Retina (tissue), 1 donor: ENCODE measurements at places on chromosomes 6 and 20.

DNA sequence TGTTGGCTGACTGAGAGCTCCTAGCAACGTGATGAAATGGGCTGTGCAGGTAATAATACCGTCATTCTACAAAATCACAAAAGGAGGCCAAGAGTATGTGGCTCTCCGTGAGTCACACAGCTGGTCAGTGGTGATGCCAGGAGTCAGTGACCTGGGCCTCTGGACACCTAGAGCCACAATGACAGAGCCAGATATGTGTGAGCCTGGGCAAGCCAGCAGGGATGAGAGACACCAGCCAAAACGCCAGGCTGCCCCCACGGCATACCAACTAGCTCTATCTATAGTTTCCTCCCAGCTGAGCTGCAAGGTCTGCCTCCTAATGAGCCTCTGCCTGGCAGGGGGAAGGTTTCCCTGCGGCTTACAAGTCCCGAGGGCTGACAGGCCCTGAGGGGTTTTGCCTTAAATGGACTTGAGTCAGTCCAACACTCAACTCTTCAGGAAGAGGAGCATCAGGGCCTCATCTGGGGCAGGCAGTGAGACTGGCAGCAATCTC is 70.0 kb downstream of the CPNE5 start:
- no peak for DNase-seq

- no peak for DNase-seq
Measured at GRCh38 chr6:158068893-158069799, 87.5 kb downstream of the SYNJ2 start.

GRCh38 chr20:36268440-36269342 is 32.4 kb downstream of the AAR2 start:
- no peak for DNase-seq

DNA sequence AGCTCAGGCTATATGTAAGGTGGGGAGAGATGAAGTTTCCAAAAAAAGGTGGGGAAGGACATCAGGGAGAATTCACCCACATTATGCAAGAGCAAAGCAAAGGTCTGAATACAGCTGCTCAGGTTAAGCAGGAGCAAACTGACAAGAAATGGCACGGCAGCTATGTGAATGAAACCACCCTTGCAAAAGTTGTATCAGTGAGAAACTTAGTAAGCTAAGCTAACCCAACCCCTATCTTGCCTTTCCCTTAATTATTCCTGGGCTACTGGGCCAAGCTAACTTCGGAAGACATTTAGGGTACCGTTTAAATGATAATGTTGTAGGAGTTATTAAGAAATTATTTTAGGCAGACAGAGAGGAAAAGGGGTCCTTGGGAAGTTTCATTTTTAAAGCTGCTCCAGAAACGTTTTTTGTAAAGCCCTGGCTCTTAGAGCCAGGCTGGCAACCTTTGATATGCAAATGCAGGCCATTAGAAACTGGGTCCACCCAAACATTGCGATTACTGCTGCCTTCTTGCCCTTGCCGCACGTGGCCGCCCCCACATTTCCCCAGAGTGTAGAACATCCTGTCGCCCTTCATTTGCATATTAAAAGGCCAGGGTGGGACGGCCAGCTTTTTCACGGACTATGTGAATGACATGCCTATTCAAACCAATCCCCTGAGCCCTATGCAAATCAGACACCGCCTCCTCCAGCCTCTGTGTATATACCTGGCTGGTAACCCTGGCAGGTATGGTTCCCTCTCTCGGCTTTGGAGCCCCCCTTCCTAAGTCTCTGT is 60.5 kb upstream of the SAMD5 start:
- DNase-seq: no peak

- no peak for DNase-seq
Measured at GRCh38 chr20:32040142-32040953, 11.7 kb upstream of the HCK start.

GRCh38 chr6:151240791-151241642 is 1.2 kb downstream of the AKAP12 start:
- DNase-seq: peak; percentile 89

- DNase-seq: peak; percentile 57
Measured at GRCh38 chr6:125154761-125155135, 1.2 kb downstream of the TPD52L1 start.

- no peak for DNase-seq
Measured at GRCh38 chr6:148867862-148868261, 121.0 kb downstream of the UST start.

GRCh38 chr6:13248053-13248452 is 80.3 kb downstream of the TBC1D7 start:
- peak; percentile 38 for DNase-seq

- DNase-seq: no peak
Measured at GRCh38 chr6:67643281-67643680, 991.8 kb upstream of the ADGRB3 start.

GRCh38 chr6:137761072-137761471 is 106.0 kb upstream of the TNFAIP3 start:
- DNase-seq: no peak

- peak; percentile 18 for DNase-seq
Measured at GRCh38 chr20:31934968-31935764, 16.7 kb downstream of the PDRG1 start.

GRCh38 chr20:41989935-41990635 is 371.9 kb upstream of the CHD6 start:
- peak; percentile 76 for DNase-seq

- peak; percentile 21 for DNase-seq
Measured at GRCh38 chr6:144931172-144932035, 646.3 kb downstream of the UTRN start.

GRCh38 chr6:105648276-105648675 is 245.4 kb upstream of the PREP start:
- DNase-seq: no peak

DNA sequence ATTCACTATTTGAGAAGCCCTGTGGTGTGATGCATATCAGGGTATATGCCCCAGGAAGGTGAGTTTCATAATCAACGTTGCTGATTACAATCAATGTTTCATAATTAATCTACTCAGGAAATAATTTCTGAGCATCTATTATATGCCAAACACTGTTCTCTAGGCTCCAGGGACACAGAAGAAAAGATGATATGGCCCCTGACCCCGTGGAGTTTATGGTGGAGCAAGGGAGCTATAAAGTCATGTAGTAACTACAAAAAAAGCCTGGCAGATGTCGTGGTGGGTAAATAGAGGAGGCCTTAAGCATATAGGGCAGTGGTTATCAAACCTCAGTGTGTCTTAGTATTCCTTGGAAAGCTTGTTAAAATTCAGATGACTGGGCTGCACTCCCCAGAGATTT is 40.1 kb upstream of the BCAS1 start:
- no peak for DNase-seq

GRCh38 chr6:167091026-167091804 is 31.7 kb upstream of the CCR6 start:
- no peak for DNase-seq

- DNase-seq: no peak
Measured at GRCh38 chr6:148538261-148539190, 195.9 kb downstream of the SASH1 start.

- DNase-seq: no peak
Measured at GRCh38 chr6:41321183-41321582, 14.2 kb upstream of the NCR2 start.

GRCh38 chr6:83417880-83418663 is 12.8 kb downstream of the ME1 start:
- peak; percentile 7 for DNase-seq

- no peak for DNase-seq
Measured at GRCh38 chr20:53530440-53530839, 63.2 kb downstream of the ZNF217 start.

DNA sequence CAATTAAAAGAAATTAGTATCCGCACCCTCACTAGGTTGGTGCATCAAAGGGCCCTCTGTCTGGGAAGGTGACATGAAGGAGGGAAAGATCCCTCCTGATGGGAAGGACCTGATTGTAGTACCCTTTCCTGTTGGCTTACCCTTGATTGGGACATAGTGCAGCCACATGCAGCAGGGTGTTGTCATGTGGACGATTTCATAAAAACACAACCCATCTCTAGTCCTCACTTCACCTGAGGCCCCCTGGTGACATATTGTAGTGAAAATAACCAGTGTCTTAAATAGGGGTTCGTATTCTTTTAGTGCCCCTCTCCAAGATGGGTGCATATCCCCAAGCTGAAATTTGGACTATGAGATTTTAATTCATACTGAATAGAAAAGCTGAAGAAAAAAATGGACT is 97.3 kb downstream of the SLX4IP start:
- no peak for DNase-seq

DNA sequence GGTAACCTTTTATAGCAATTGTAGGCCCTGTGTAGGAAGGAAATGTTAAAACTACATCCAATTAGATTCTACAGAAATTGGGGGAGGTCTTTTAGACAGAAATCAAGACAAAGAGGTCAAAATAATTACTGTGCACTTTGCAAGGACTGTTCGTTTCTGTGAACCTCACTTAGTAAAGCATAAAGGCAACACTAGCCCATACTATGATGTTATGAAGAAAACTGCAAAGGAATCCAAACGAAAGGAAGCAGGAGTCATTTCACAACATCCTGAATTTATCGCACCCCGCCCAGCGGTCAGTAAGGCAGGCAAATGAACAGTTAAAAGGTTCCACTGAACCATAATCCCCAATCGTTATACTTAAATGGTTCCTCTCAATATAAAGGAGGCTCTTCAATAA is 429.5 kb upstream of the ARID1B start:
- peak; percentile 57 for DNase-seq

GRCh38 chr6:5525209-5525608 is 263.9 kb downstream of the FARS2 start:
- peak; percentile 40 for DNase-seq

GRCh38 chr20:61416546-61416945 is 164.5 kb downstream of the CDH4 start:
- no peak for DNase-seq

GRCh38 chr20:2705931-2706645 is 13.5 kb downstream of the EBF4 start:
- no peak for DNase-seq

DNA sequence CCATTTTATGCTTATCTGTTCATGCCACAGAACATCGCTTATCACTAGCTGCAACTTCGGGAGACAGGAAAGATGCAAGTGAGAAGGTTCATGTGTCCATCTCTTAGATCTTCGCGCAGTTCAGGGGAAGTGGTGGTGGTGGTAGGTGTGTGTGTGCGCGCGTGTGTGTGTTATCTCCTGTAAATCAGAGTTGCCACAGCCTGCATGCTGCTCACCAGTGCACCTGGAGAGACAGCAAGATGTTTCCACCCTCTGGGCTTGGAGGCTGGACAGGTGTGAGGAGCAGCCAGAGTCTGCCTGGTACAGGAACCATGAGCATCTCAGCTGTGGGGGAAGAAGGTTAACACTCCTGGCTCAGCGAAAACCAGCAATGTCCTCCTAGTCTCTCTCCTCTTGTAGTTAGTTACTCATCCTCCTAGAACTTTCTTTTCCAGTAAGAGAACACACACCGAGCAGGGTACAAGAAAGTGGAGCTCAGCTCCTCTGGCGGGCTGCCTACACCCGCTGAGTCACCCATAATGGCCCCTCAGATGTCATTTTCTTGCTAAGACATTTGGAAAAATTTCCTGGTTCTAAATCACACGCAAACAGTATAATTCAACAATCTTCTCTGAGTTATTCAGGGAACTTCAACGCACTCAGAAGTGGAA is 5.1 kb upstream of the TUBB1 start:
- no peak for DNase-seq

DNA sequence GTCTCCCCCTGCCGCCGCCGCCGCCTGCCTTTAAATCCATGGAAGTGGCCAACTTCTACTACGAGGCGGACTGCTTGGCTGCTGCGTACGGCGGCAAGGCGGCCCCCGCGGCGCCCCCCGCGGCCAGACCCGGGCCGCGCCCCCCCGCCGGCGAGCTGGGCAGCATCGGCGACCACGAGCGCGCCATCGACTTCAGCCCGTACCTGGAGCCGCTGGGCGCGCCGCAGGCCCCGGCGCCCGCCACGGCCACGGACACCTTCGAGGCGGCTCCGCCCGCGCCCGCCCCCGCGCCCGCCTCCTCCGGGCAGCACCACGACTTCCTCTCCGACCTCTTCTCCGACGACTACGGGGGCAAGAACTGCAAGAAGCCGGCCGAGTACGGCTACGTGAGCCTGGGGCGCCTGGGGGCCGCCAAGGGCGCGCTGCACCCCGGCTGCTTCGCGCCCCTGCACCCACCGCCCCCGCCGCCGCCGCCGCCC is 474 bp downstream of the CEBPB start:
- no peak for DNase-seq

GRCh38 chr20:10902576-10903282 is 228.9 kb upstream of the JAG1 start:
- DNase-seq: no peak

DNA sequence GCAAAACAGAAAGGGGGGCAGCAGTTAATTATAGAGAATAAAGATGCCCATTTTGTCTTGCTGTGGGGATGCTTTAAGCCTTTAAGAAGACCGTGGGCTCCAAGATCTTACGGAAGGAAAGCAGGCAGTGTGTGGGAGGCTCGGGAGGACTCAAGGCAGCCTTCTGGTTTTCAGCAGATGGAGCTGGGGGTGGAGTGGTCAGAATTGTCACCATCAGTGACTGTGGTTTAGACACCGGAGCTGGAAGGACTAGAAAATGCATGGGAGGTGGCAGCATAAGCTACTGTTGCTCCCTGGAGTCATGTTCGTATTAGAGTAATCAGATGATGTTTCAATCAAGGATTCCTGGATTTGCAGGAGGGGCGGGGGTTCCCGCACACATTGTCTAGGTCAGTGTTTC is 3.7 kb downstream of the PHACTR1 start:
- DNase-seq: no peak

GRCh38 chr6:37516076-37516919 is 16.6 kb upstream of the CCDC167 start:
- peak; percentile 80 for DNase-seq

- no peak for DNase-seq
Measured at GRCh38 chr6:46850792-46851191, 57.6 kb downstream of the MEP1A start.

GRCh38 chr6:137166247-137167098 is 7.0 kb downstream of the IL22RA2 start:
- no peak for DNase-seq

- DNase-seq: no peak
Measured at GRCh38 chr6:154360476-154360875, 3.9 kb upstream of the IPCEF1 start.

DNA sequence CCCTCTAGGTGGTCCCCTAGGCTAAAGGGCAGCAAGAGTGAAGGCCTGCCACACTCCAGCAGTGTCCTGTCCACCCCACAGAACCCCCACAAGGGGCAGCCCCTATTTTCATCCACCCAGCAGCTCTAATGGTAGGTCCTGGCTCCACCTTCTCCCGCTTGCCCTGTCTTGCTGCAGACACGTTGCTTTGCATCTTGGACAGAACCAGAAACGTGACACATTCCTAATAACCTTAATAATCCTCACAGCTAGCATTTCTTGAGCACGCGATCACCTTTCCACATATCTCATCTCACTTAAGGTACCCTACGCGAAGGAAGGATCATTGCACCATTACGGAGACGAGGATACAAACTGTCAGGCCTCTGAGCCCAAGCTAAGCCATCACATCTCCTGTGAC is 11.7 kb upstream of the SLC22A23 start:
- no peak for DNase-seq

DNA sequence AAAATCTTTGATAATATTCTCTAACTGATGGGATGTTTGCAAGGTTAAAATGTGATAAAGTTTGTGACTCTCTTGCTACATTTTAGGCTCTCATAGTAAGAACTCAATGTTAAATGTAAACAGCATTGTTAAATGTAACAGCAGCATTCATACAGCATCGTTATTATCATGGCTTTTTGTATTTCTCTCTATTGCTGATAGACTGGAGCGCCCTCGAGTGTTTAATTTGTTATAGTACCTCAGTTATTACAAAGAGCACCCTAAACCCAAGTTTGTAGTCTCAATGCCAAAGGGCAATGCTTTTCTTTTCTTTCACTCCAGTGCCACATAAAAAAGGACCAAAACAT is 14.9 kb upstream of the TTPAL start:
- DNase-seq: no peak

- DNase-seq: no peak
Measured at GRCh38 chr6:134026597-134026996, 25.8 kb downstream of the SLC2A12 start.
